ENCODE measurements at places on chromosomes 7 and 10.
A peak's percentile ranks its signal among the peaks of the same experiment; 100 is the strongest.

DNA sequence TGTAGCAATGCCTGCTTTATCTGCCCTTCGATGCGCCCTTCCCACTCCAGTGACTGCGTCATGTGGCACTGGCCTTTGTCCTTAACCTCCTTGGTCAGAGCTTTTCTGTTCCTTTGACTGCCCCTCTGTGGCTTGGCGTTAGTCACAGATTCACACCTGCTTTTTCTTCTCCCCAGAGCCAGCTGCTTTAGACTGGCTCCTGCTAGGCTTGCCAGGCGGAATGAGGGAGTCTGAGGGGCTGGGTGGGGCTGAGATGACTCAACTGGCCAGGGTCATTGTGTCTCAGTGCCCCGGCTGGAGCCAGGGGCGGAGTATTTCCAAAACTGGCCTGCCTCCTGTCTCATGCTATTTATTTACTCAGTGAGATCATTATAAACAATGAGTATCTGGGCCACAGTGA is 194.1 kb downstream of the EMX2 start:
- DNase-seq, result no peak

DNA sequence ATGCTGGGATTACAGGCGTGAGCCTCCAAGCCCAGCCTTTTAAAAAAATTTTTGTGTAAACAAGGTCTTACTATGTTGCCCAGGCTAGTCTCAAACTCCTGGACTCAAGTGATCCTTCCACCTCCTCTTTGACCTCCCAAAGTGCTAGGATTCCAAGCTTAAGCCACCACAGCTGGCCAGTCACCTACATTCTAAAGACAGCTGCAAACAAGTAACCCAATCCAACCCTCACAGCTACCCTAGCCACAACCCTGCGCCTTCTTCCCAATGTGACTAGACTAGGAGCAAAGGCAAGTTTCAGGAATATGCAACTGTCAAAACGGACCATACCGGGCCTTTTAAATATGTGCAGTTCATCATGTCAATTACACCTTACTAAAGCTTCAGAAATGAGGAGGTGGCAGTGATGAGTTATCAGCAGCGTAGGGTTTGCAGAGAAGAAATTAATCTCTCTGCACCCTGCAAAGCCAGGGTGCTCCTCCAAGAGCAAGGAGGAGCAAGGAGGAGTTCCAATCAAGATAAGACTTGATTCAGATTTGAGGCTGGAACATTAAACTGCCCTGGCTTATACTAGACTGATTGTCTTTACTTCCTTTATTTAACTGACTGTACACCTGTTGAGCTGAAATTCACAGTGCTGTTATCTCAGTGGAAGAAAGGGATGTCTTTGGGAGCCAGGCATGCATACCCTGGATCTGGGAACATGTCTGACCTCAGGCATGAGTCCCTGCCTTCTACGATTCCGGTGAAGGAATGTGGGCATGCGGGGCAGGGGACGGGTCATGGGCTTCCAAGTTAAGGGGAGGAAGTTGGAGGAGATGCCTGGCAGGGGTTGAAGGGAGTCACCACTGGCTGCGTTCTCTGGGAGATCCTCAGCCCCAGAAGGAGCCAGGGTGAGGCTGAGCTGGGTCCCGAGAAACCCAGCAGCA is 15.5 kb upstream of the TMEM120A start:
- DNase-seq, result no peak

DNA sequence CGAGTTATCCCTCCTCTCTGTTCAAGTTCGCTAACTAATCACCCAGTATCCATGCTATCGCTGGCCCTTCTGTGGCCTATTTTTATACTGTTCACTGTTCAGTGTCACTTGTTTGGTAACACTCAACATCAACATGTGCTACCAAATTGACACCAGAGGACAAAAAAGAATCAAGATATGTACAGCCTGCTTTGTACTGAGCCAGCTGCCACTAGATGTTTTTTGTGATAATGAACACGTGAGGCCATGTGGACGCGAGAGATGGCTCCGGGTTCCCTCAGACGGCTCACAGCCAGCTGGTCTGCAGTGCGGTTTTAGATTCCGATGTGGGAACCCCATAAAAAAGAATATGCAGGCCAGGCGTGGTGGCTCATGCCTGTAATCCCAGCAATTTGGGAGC is 21.2 kb downstream of the CAV1 start:
- DNase-seq, result no peak

GRCh38 chr7:5216931-5217330 is 26.9 kb downstream of the WIPI2 start:
- no peak for DNase-seq

- DNase-seq, result no peak
These were observed 75.6 kb upstream of the LYZL2 start for GRCh38 chr10:30705101-30705624.

GRCh38 chr7:148571381-148571780 is 19.2 kb upstream of the C7orf33 start:
- DNase-seq, result no peak

- DNase-seq, result no peak
These were observed 85.2 kb downstream of the PPP1R17 start for GRCh38 chr7:31772211-31772610.

- DNase-seq, result no peak
These were observed 116.3 kb upstream of the SHH start for GRCh38 chr7:155928583-155928982.

- no peak for DNase-seq
These were observed 65.5 kb downstream of the BPGM start for GRCh38 chr7:134712196-134712595.

DNA sequence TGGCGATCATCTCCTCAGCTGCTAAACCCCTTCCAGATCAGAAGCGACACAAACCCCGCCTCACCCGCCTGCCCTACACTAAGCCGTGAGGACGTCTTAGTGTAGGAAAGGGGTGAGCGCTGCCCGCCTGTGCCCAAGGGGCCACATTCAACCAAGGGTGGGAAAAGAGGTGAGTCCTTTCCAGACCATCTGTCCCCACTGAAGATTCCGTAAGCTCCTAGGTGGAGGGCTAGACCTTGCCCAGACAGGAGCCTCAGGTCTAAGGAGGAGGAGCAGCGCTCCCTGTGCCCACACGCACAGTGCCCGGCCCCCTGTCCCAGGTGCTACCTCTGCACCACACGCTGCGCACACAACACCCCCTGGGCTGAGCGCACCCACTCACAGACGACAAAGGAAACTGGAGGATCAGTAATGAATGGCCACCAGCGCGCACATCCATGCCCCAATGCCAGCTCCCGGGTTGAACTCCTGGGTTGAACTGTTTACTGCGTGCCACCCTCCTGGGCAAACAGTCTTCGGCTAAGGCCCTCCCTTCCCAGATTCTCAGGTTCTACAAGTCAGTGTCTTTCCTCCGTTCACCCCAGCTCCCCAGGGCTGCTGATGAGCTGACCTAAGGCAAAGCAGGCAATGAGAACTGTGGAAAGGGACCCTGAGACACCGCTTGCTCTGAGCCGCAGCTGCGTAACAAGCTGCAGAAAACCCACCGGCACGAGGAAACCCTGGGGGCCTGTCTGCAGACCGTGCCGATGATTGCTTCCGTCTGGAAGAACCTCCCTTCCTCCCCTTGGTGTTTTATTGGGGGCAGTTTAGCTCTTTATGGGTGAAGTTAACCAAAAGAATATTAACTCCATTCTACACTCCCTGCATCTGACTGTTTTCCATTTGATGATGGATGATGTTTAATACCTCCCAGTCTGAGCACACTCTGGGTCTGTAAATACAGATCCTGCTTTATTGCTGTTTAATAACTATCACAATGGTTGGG is 185.9 kb downstream of the MAD1L1 start:
- no peak for DNase-seq

DNA sequence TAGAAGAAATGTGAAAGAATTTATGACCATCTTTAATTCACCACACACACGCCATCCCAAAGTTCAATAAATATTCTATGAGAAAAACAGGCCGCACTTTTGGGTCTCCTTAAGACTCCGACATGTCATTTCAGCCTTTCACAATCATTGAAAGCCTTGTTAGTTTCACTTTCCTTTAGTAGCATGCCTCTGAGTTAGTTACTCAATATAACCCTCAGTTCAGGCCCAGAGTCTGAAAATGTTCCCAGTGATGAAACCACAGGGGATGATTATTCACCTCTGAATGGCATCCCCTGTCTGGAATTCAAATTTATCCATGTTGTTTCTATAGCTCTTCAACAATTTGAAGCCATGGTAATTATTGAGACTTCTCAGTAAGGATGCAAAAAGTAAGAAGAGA is 278.1 kb upstream of the NRP1 start:
- peak; percentile 76 for DNase-seq

- no peak for DNase-seq
These were observed 182.1 kb downstream of the AUTS2 start for GRCh38 chr7:69780379-69780778.

DNA sequence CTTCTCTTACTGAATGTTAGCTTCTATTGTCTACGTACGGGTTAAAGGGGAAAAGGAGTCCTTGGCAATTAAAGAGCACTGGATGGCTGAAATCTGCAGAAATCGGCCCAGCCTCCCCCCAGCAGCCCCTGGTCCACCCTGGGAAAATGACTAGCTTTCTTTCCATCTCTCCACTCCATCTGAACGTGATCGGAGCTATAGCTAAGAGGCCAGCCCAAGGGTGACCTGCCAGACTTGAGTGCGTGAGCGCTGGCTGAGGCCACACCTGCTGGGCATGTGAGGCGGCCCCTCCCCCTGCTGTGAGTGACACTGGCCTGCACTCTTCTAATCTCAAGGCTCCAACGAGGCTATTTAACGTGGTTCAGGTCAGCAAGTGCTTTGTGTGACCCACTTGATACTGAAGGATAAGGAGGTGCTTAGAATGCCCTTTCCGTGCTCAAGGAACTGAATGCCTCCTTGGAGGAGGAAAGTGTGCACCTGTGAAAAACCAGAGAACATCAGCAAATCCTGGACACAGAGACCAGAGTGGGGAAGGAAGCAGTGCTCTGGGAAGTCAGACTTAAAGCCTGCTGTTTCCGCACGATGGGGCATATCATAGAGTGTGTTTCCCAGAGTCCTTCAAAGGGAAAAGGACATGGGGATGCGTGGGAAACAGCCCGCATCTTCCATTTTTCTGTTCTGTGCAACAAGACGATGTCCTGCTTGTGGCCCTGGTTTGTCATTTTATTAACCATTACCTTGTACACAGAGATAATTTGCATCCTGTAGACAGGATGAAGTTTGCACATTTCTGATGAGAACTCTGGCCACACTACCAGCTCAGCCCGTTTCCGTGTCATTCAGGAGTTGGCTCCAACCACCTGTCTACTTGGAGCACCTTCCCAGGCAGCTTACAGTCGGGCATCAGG is 12.5 kb upstream of the MNX1 start:
- no peak for DNase-seq

- DNase-seq, result peak; percentile 4
These were observed 25.7 kb downstream of the ZNF503 start for GRCh38 chr10:75375838-75376237.

- no peak for DNase-seq
These were observed 57.5 kb upstream of the SHH start for GRCh38 chr7:155869784-155870076.

GRCh38 chr10:5940807-5941218 is 36.5 kb downstream of the IL15RA start:
- DNase-seq, result peak; percentile 87

- no peak for DNase-seq
These were observed 378 bp upstream of the INPP5F start for GRCh38 chr10:119725517-119725827.

- peak; percentile 68 for DNase-seq
These were observed 23.9 kb downstream of the OPALIN start for GRCh38 chr10:96334616-96335526.

DNA sequence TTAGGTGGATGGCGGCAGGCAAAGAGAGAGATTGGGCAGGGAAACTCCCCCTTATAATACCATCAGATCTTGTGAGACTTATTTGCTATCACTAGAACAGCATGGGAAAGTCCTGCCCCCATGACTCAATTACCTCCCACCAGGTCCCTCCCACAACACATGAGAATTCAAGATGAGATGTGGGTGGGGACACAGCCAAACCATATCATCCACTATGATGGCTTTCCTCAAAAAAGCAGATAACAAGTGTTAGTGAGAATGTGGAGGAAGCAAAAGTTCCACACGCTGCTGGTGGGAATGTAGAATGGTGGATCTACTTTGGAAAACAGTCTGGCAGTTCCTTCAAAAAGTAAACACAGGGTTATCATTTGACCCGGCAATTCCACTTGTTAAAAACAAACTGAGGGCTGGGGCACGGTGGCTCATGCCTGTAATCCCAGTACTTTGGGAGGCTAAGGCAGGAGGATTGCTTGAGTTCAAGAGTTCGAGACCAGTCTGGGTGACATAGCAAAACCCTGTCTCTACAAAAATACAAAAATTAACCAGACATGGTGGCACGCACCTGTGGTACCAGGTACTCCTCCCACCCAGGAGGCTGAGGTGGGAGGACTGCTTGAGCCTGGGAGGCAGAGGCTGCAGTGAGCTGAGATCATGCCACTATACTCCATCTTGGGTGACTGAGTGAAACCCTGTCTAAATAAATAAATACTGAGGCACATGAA is 161.4 kb upstream of the EEPD1 start:
- no peak for DNase-seq

GRCh38 chr7:74063223-74063641 is 20.4 kb upstream of the LIMK1 start:
- no peak for DNase-seq

- DNase-seq, result no peak
These were observed 122.3 kb downstream of the VIPR2 start for GRCh38 chr7:159022238-159022993.

- DNase-seq, result no peak
These were observed 1.9 kb downstream of the BNIP3 start for GRCh38 chr10:131979821-131980270.

DNA sequence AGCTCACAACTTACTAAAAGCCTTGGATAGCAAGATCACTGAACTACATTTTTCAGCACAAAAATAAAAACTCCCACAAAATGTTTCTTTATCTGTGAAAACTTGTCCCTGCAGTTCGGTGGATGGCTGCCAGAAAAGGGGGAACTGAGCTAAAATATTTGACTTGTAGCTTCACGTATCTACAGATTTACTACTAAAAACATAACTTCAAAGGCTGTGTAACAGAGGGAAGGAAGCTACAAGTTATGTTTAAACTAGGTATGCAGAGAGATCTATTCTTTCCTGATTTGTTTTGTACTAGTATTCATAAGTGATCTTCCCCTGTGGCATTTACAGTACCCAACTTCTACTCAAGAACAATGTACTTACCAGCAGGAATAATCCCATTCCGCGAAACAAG is 25.1 kb downstream of the SGCE start:
- peak; percentile 53 for DNase-seq

Data from OCI-M1 (cell line).